ENCODE measurements at places on chromosomes 2 and 18.

DNA sequence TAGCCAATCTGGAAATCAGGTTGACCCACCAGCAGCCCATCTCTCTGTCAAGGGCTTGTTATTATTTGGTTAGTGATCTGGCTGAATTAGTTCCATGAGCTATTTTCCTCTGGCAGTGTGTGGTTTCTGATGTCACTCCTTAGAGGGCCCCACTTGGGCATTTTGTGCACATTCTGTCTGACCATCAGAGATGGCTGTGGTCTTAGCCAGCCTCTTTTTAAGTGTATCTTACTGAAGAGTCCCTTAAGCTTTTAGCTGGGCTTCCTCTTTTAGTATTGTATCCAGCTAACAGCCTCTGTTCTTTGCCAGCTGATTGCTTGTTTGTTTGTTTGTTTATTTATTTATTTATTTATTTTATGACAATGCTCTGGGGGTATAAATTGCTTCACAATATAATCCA lies 951.1 kb upstream of the CNTNAP5 start:
- DNase-seq, result no peak

- DNase-seq, result peak; percentile 48
Measured at GRCh38 chr18:30971338-30971956, 71.1 kb downstream of the DSC3 start.

GRCh38 chr18:79191956-79192355 lies 122.8 kb downstream of the ATP9B start:
- no peak for DNase-seq

DNA sequence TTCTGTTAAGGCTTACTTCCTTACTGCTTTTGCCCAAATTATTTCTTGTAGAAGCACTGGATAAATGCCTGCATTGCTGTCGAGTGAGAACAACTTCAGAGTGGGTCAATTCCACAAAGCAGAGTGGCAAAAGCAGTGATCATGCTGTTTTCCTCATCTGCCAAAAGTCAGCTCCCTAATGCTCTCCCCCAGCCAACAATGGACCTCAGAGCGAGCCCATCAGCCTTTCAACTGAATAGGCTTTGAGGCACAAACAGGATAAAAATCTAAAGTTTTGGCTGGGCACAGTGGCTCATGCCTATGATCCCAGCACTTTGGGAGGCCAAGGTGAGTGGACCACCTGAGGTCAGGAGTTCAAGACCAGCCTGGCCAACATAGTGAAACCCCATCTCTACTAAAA lies 222.7 kb downstream of the TCF4 start:
- no peak for DNase-seq

GRCh38 chr2:85445316-85446295 lies 27.1 kb downstream of the SH2D6 start:
- no peak for DNase-seq

DNA sequence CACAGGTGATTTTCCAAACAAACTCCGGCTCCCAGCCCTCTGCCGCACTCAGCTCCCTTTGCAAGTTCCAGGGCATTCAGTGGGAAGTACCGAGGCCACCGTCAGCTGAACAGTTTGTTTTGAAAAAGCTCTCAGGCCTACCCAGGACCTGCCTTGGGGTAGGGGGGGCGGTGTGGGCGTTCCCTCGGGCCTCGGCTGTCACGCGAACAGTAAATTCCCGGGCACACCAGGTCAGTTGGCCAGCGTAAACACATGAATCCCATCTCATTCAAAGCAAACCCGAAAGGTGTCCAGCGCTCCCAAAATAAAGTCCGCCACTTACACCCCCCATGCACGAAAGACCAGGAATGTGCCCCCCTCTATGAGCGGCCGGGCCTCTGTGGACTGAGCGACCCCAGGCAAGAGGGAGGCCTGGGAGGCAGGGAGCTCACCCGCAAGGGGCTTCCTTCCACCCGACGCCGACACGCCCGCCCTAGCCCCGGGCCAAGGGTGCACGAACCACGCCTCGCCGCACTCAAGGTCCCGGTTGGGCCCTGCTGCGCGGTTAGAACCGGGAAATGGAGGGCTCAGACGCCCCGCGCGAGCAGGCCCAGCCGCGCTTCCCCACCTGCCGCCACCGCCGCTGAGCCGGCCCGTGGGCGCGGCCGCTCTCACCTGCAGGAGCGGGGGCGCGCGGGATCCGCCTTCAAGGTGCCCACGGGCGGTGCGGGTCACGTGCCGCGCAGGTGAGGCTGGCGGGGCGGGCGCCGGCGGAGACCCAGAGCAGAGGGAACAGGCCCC lies at the start of gene WDSUB1:
Gene WDSUB1, minus strand, starts transcription at position 775 of the 780 bp plus-strand sequence. CDS start 3,634 bp downstream, outside the sequence.
- DNase-seq, result peak; percentile 43

- DNase-seq, result no peak
Measured at GRCh38 chr18:49837889-49838288, 24.6 kb upstream of the ACAA2 start.

GRCh38 chr2:186591506-186591890 lies 1.6 kb downstream of the ITGAV start:
- no peak for DNase-seq

Measured in NCI-H1105 (cell line).